Stimulated activated CD4-positive, alpha-beta T cell treated with anti-CD3 and anti-CD28 coated beads, Interleukin-4, amount 100 ng/mL, for 4 hours (primary cell): ENCODE measurements at places on chromosomes 3 and 15.

DNA sequence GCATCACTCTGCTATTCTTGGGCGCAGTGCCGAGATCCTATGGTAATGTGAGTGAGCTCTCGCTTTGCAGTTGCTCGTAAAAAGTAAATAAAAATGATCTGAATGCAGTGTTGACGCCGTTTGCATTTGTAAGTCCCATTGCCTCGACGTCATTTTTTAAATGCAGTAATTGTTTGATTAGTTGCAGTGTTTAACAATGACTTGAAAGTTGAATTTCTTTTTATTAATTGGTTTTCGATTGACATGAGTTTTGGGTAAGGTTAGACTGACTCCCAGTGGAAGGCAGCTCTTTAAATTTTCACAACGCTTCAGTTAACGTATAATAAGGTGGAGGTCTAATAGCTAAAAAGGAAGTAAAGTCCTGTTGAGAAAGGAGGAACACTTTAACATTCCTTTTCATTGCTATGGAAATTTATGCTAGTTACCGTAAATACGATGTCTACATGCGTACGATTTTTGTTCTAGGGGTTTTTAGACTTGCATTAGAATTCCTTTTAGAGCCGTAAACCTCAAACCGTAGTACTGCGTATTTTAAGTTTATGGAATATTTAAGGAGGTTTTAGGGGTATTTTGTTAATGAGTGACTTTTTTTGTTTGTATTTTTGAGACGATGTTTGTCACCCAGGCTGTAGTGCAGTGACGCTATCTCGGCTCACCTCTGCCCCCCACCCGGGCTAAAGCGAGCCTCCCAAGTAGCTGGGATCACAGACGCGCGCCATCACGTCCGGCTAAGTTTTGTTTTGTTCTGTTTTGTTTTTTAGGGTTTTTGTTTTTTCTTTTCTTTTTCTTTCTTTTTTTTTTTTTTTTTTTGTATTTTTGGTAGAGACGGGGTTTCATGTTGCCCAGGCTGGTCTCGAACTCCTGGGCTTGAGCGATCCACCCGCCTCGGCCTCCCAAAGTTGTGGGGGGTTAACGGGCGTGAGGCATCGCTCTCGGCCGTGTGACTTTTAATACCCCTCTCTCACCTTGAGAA, 1.4 kb downstream of the MORF4L1 start:
- DNase-seq = peak; percentile 24

- DNase-seq = no peak
These were observed 58.2 kb downstream of the TRPM7 start for GRCh38 chr15:50628421-50628820.

- no peak for DNase-seq
These were observed 15.5 kb upstream of the LYZL4 start for GRCh38 chr3:42425736-42426407.

- DNase-seq = no peak
These were observed 17.7 kb upstream of the AP4E1 start for GRCh38 chr15:50890751-50891150.

GRCh38 chr3:109114746-109115145, 3.2 kb downstream of the MORC1 start:
- no peak for DNase-seq

GRCh38 chr15:70701891-70702568, 61.3 kb downstream of the UACA start:
- DNase-seq = no peak
